Sciatic nerve (tissue), 2 donors: ENCODE measurements at places on chromosomes 13 and 19.

DNA sequence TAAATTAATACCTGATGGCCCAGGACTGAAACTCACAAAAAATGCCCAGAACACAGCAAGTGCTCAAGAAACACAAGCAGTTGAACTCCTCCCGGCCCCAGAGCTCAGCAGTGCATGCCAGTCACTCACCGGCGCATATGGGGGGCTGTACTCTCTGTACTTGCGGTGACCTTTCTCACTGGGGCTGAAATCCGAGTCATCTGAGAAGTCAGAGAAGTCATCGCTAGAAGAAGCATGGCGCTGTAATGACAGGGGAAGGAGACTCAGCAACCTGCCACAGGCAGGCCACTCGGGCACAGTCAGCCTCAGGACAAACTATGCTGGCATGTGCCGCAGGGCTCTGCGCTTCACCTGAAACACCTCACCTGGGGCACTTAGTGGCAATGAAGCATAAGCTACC lies 19.7 kb downstream of the ZC3H4 start:
- DNase-seq, result no peak

DNA sequence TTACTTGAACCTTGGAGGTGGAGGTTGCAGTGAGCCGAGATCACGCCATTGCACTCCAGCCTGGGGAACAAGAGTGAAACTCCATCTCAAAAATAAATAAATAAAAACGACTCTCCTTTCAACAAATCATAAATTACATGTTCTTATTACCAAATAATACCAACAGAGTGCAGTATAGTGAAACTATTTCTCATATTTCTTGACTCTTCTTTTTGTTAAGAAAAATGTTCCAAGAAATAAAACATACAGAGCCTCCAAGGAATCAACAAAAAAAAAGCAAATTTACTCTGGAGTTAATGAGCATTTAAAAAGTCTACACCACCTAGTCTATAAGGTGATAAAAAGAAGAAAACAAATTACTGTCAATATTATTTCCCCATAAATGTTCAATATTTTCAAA lies 188.8 kb downstream of the KLF12 start:
- no peak for DNase-seq

DNA sequence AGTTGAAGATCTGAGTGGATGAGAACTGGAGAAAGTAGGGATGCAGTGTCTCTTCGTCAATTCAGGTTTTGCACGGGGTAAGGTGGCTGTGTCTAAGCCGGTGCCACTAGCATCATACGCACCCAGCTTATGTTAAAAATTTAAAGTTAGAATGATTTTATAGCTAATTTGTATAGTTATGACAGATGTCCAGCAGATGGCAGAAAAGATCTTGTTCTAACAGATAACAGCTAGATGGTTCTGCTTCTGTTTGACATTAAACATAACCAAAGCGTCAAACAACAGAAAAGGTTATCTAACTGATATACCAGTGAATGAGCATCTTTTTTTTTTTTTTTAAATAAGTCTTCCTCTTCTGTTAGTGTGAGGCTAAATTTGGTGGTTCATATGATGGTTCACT lies 18.8 kb upstream of the EDDM13 start:
- DNase-seq, result no peak

DNA sequence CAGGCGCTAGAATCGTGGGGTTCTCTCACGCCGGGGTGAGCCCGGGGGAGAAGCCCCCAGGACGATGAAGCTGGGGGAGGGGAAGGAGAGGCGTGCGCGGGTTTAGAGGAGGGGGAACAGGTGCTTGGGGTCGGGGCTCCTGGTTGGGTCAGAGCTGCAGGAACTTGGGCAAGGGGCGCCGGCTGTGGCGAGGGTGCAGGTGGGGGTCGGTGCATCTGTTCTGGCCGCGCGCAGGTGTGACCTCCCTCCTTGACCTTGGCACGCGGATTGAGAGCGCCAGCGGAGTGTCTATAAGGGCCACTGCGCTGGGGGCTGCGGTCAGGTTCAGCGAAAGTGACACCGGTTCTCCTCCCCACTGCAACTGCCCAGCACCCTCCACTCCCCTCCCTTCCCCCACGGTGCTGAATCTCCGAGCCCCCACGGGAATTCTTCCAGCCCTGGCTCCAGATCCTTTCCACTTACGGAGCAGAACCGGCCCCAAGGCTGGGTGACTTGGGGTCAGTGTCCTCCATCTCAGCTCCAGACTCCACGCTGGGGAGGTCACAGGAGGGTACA lies 618 bp downstream of the TMEM38A start:
- DNase-seq, result peak; percentile 68
